Activated naive CD4-positive, alpha-beta T cell (primary cell): ENCODE measurements at places on chromosomes 3 and 15.

DNA sequence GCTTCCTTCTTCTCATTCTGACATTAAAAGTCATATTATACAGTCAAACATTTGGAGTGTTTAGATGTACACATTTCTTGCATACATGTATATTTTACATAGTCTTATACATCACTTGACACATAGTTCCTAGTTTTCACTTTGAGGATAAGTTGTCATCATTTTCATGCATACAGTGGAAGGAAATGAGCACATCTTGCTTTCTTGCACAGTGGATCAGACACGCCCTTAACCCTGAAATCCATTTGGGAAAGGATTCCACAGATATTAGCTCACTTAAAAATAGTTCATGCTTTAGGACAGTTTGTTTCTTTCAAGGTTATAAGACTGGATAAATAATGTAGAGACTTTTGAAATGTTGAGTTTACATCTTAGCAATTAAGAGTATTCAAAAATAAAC, 148.6 kb upstream of the MME start:
- DNase-seq = no peak

DNA sequence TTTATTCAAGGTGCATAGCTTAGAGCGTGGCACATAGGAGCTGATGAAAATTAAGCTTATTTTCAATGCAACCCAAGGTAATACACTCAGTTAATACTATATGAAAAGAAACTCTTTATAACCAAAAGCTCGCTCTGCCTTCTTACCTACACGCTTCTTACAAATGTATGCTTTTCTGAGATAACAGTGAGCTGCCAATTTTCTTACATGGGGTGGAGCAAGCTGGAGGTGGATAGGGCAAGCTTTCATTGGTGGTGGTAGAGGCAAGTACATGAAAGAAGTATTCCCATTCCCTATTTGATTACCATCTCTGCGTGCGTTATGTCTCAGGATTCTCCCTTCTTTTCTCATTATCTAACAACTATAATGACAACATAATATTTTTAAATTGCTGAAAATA, 8.9 kb downstream of the DZIP3 start:
- DNase-seq = no peak

DNA sequence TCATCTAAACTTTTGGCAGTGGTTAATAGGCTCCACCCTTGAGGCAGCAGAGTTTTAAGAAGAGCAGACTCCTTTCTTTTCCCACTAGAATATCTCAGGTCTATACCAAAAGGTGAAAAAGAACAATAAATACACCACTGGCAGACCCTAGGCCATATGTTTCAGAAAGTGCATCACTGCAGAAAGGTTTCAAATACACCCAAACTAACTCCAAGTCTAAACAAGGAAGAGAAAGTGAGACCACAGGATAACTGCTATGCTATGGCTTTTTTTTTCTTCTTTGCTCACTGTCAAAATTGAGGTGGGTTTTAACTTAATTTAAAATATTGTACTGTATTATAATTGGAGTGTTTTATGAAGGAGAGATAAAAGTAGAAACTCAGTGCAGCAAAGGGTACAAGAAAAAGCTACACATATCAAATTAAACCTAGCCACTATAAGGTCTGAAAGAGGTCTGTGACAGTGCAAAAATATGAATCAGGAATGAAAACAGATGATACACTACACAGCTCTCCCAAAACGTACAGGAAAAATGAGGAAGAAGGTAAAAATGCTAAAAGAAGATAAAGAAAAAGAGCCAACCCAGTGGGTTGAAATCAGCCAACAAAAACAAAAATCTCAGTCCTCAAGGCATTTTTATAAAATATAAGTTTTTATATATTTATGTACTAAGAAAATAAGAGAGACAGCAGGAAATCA, 8.4 kb downstream of the SNX4 start:
- no peak for DNase-seq

GRCh38 chr3:54870423-54870822, 57.4 kb downstream of the LRTM1 start:
- DNase-seq = no peak

DNA sequence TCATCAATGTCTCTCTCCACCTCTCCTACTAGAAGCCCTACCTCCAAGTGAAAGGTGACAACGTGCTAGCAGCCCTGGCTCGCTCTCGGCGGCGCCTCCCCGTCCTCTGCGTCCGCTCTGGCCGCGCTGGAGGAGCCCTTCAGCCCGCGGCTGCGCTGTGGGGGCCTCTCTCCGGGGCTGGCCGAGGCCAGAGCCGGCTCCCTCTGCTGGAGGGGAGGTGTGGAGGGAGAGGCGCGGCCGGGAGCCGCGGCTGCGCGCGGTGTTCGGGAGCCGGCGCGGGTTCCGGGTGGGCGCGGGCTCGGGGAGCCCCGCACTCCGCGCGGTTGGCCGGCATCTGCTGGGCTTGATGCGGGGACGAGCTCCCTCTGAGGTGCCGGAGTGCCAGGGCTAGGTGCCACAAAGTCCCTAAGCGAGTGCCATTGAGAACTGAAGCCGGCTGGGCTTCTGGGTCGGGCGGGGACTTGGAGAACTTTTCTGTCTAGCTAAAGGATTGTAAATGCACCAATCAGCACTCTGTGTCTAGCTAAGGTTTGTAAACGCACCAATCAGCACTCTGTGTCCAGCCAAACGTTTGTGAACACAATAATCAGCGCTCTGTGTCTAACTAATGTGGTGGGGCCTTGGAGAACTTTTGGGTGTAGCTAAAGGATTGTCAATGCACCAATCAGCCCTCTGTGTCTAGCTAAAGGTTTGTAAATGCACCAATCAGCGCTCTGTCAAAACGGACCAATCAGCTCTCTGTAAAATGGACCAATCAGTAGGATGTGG, 84.8 kb upstream of the ARRDC4 start:
- no peak for DNase-seq

- DNase-seq = no peak
Measured at GRCh38 chr3:190384309-190384756, 3.6 kb upstream of the CLDN16 start.

- no peak for DNase-seq
Measured at GRCh38 chr3:86929046-86929445, 61.9 kb downstream of the VGLL3 start.

GRCh38 chr3:36058404-36059030, 321.8 kb upstream of the STAC start:
- no peak for DNase-seq

GRCh38 chr3:149145974-149146373, 16.5 kb downstream of the HPS3 start:
- no peak for DNase-seq

GRCh38 chr3:164522073-164522763, 556.1 kb downstream of the SI start:
- no peak for DNase-seq

DNA sequence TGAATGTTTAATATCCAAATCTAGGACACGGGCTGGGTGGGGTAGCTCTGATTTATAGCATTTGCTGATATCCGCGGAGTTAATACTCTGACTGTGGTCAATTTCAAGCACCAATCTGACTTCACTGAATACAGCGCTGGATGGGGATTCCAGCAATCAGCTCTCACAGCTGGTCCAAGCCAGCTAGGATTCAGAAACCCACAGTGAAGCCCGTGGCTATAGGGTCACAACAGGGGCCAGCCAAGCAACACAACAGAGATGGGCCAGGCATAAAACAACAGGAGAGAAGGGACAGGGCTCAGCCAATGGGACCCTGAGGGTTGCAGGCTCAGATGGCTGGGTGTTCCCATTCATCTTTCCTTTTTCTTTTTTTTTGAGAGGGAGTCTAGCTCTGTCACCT, 5.4 kb upstream of the LMAN1L start:
- DNase-seq = no peak

GRCh38 chr3:191379446-191379845, 49.1 kb upstream of the UTS2B start:
- DNase-seq = no peak

DNA sequence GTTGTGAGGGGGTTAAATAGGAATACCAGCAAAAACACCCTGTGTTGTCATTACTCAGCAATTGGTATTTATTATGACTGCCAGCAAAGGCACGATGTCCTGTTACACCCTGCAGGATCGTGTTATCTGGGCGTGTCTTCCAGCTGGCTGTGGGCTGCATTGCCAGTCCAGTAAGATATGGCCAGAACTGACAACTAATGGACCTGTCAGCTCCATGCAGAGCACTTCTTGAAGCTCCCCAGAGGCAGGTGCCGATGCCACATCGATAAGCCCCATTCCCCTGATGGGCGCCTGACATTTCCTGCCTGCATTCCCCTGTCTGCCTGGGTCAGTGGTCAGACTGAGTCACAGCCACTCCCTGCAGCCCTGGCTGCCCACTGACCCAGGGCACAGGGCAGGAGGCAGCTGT, 79.7 kb upstream of the RASGRF1 start:
- DNase-seq = no peak

GRCh38 chr3:190432216-190432615, 17.5 kb downstream of the TMEM207 start:
- no peak for DNase-seq

- no peak for DNase-seq
Measured at GRCh38 chr15:41927536-41927935, 33.7 kb upstream of the SPTBN5 start.

DNA sequence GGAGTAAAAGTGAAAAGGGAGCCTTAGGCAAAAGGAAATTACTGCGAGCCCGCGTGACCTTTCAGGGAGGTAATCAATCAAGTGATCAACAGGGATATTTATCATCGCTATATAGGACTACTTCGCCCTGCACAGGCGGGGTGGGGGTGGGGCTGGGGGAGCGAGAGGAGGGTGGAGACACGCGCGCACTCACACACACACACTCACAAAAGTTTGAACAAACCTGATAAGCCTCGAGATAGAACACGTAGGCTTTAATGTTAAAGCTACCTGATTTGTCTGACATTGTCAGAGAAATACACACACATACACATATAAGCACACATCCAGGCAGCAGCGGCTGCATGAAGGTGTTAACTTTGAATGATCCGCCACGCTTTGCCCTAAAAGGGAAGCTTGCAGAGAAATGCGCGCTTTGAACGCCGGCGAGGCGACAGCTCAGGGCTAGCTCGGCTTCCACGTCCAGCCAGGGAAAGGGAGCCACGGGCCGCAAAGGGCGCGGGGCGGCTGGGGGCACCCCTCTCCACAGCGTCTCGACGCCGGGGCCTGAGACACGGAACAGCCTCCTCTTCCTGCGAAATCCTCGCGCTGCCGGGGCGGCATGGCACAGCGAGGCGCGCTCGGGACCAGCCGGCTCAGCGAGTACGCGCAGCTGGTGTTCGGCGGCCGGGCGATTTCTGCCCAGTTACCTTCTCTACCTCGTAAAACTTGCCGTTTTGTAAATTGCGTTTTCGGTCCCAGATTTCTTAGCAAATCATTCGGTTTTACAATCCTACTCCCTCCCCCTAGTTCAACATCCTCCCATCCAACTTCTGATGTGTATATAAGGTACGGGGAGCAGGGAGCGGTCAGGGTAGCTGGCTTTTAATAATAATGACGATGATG, 4.8 kb upstream of the MECOM start:
- DNase-seq = no peak

DNA sequence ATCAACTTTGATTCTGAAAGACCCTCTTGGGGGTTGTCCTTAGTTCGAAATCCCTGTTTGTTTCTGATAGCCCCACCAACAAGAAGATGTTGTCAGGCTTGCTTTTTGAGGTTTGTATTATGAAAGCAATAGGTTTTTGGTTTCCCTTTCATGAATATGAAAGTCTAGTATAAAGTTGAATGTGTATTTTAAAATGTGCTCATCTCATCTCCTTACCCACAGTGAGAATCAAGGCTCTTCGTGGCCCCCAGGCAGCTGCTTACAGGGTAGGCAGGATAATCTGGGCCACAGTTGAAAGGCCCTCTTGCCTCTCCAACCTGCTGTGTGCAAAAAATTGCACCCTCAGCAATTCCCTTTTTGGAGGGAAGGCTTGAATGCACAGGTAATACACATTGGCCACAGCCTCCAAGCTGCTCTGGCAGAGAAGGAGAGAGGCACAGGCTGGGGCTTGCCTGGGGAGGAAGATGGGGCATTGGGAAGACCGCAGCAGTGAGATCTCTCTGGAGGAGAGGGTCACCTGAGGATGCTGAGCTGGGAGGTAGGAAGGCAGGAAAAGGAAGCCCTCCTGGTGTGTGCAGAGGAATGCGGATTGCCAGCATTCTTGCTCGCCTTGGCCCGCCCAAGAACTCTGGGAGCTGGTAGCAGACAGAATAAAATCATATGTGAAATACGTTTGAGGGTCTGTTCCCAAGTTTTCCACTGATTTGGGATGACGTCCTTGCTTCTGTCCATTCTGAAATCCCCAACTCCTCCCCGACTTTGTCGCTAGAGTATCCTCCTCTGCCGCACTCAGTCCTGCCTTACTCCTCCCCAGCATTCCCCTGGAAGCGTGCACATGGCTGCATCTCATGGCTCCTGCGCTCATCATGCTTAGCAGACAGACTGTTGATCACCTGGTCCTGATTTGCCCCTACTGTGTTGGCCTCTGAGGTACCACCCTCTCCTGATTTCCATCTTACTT, 196.4 kb downstream of the RPLP1 start:
- DNase-seq = no peak

DNA sequence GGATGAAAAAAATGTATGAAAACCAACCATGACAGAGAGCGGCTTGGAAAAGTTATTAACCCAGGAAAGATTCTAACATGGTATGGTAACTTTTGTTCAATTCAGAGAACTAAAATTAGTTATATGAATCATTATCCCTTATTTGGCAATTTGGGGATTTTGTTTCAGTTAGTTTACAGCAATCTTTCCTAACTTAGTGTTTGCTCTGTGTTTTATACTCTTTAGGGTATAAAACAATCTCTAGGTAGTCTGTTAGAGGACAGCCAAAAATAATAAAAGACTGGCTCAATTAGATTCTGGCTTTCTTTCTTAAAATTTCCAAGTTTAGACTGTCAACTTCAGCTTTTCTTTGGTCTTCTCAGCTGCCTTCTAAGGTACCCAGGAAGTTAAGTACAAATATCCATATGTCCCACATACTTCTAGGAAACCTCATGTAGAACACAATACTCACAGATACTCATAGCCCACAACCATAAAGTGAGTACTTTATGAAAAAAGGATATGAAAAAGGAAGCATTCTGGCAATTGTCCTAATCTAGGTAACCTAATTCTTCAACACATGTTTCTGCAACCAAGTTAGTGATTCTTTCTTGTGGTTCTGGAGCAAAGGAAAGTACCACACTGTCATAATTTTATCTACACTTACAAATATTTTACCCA, 849.3 kb downstream of the ROBO1 start:
- no peak for DNase-seq

- DNase-seq = no peak
Measured at GRCh38 chr3:29901097-29901496, 620.2 kb downstream of the RBMS3 start.

DNA sequence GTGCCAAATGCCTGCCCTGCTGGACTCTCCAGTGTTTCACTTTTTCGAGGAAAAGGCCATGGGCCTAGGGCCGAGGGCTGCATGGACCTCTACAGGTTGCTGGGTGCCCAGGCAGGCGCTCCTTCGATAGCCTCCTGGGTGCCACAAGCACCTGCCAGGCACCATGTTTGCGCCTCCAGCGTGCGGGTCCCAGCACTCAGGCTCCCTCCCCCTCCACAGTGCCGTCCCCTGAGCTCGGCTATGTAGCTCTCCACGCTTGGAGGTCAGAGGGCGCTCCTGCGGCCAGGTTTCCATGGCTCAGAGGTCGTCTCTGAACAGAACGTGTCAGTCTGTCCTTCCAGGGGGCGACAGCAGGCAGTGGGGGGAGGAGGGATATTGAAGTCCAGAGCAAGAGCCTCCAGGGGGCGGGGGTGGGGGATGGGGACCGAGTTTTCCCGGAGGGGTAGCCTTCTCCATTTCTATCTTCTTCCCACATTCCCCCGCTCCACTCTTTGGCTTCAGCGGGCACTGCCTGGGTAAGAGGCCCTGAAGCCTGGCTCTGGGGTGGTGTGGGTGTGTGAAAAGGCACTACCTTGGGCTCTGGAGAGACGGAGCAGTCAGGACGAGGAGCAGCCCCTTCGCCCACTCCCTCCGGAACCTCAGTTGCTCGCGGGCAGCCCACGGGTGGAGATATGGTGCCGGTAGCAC, 3.6 kb downstream of the ONECUT1 start:
- DNase-seq = no peak
